ENCODE measurements at places on chromosomes 13 and 19.

DNA sequence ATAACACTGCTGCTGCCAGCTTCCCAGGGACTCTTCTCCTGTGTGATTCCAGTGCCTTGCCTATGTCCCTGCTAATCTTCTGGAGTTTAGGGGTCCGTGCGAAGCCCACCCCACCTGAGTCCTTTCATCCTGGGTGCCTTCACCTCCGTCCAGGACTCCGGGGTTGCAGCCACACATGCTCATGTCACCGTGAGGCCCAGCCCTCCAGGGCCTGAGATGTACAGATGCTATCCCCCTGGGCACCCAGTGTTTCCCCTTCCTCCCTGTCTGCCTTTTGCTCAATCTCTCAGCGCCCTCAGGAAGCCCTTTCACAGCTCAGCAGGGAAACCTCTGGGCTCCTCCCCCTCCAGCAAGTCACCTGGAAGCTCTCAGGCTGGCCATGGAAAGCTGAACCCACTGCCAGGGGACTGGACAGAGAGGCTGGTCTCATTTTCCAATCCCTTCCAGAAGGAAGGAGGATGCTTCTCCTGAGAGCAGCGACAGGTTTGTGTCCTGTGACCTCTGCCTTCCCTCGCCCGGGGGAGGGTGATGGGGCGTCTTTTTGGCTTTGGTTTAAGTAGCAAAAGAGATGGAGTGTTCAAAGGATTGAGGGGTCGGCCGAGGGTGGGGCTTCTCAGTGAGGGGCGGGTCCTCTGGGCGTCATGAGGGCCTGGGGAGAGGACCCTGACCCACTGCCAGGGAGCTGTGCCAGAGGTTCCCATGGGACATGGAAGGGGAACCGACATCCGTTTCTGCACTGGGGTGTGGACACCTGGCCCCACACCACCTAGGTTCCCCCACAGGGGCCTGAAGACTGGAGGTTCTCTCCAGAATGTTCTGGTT lies 30.8 kb upstream of the TFDP1 start:
- no peak for DNase-seq

- no peak for DNase-seq
These were observed 3.4 kb downstream of the IGFLR1 start for GRCh38 chr19:35738887-35739229.

DNA sequence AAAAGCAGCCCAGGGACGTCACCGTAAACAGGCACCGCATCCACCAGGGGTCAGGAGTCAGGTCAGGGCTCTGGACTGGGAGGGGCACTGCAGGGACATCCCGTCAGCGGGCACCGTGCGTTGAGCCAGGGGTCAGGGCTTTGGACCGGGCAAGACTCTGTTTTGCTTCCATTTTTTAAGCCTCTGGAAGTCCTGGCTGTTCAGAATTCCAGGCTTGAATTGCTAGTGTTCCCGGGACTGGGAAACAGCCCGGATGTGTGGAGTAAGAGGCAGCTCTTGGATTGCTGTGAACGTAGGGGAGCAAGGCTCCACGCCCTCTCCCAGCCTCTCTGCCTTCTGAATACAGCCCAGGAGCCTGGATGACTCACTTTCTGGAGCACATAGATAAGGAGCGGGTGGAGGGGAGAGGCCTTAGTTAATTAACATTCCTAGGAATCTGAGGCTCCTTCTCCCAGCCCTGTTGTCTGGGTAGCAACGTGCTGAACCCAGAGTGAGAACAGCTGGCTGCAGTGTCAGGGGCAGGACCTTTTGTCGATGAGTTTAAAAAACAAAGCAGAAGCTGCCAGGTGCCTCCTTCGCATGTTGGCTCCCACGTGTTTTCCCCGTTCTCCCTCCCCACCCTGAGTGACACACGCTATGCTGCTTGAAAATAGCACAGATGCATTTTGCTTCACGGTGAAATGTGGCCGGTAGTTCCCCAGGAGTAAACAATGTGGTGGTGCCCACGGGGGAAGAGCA lies 21.9 kb downstream of the ATP11A start:
- no peak for DNase-seq

DNA sequence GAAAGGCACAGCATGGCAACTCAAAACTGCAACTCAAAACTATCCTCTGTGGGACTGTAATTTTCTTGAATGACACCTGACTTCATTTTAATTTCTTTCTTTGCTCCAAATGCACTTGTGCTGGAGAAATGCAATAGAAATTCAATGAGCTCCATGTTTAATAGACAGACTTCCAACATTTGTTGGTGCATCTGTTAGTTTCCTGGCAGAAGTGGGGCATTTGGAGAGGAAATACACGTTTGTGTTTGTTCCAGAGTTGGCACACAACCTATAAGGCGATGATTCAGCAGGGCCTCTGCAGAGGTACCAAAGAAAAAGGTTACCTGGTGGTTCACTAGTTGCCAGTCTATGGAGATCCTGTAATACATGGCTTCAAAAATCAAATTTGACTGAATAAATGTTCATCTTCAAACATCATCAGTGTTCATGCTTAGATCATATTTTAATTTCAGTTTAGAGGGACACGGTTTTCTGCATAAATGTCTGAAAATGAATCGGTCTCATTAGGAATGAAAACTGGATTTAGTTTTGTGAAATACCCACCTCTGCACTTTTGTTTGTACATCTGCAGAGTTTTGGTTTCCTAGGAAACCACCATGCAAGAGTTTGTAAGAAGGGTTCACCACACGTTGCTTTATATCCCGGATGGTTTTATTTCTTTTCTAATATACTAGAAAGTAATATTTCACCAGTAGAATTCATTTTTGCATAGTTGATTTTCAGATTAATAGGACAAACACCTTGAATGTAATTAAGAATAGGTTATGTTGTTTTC lies 21.8 kb upstream of the OBI1 start:
- DNase-seq = no peak

- no peak for DNase-seq
These were observed 142.8 kb downstream of the KLF5 start for GRCh38 chr13:73201626-73202025.

DNA sequence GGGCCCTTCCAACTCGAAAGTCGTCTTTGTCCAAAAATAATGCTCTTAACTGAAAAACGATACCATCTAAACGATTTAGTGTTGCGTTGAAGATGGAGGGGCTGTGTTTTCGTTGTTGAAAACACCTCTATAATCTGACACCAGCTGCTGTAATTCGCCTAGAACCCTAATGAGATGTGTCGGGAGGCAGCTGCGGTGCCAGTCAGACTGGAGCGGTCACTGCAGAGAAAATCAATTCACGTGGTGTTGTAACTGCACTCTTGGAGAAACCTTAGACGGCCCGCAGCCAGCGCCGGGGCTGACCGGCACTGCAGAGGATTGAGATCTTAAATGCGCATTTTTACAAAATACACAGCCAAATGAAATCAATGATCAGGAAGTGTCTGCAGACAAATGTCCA lies 339.1 kb downstream of the ZNF536 start:
- DNase-seq = no peak

- no peak for DNase-seq
These were observed 4.2 kb downstream of the KCTD4 start for GRCh38 chr13:45196622-45197021.

- no peak for DNase-seq
These were observed 84.2 kb downstream of the SLC7A1 start for GRCh38 chr13:29511106-29511796.

GRCh38 chr19:51259348-51260245 lies 8.7 kb downstream of the SIGLECL1 start:
- DNase-seq = peak; percentile 11

GRCh38 chr13:30107121-30107520 lies 200.2 kb downstream of the KATNAL1 start:
- no peak for DNase-seq

DNA sequence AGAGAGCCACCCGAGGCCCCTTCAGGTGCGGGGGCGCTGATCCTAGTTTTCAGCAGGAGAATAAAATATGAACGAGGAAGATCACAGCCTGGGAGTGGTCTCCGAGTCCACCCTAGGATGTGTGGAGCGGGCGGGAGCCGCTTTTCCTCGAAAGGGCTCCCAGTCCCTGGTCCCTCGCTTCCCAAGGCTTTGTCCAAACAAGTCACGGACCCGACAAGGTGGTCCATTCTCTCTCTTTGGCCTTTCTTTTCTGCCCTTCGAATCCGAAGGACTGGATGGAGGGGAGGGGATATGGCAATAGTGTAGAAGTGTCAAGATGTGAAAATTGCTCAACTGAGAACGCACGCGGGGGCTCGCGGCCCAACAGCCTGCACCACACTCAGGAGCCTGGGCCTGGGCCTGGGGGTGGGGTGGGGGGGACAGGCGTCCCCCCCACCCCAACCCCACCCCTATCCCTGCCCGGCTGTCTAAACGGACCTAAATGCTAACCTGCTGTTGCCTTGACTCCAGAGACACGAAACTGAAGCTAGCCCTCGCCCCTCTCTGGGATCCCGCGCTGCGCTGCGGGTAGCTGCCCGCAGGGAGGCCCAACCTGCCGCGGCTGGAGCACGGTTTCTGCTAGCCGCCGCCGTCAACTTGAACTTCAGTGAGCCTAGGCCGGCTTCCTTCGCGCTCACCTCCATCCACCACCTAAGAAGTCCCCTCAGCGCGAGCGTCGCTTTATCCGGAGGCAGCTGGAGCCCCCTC lies 7.1 kb downstream of the ZIC2 start:
- no peak for DNase-seq

DNA sequence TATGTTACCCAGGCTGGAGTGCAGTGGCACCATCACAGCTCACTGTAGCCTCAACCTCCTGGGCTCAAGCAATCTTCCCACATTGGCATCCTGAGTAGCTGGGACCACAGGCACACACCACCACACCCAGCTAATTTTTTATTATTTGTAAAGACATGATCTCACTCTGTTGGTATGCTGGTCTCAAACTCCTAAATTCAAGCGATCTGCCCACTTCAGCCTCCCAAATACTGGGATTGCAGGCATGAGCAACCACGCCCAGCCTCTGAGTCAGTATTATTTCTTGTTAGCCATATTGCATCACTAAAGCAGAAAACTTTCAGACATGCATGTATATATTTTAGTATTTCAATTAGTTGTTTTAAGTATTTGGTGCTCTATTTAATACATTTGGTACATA lies 376.4 kb downstream of the GPC6 start:
- no peak for DNase-seq

DNA sequence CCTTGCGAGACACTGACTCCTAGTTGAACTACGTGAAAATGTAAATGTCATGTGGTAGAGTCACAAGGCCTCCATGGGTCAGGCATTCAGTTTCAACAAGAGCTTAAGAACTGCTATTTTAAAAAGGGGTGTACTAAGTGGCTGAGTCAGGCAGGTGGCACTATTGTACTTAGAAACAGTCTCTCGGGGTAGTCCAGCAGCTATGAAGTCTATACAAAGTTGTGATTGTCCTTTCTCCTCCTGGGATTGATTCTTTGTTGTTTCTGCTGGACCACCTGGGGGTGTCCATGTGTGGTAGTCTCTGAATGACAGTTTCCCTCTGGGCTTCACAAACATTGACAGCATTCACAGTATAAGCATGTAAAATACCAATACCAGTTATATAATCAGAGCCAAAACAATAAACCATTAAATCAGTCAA lies 33.0 kb downstream of the UGGT2 start:
- no peak for DNase-seq

DNA sequence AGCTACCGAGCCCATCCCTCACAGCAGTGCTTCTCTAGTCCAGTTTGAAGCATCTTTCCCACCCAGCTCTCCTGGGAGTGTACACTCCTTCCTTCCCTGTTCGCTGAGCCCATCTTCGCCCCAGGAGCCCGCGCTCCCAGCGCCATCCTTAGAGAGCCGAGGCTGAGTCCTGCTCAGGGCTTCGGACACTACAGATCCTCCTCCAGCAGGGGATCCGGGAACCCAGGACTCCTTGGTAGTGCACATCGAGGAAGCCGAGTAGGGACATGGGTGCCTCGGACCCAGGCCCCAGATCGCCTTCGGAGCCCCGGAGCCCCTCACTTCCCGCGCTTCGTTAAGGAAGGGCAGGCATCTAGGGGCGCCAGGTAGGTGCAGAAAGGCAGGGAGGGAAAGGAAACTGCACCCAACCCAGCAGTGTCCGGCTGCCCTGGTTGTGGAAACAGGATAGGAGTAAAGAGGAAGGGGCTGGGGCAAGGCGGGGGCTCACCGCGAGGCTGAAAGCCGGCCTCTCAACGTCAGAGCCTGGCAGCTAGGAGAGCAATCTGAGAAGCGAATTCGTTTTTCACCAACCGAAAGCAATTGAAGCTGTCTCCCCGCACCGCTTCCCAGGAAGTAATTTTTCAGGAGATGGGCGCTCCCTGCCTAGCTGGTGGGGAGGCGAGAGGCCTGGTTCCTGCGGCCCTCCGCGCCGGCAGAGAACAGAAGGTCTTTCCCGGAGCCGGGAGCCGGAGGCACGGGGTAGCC lies 1.0 kb downstream of the PDX1 start:
- no peak for DNase-seq

DNA sequence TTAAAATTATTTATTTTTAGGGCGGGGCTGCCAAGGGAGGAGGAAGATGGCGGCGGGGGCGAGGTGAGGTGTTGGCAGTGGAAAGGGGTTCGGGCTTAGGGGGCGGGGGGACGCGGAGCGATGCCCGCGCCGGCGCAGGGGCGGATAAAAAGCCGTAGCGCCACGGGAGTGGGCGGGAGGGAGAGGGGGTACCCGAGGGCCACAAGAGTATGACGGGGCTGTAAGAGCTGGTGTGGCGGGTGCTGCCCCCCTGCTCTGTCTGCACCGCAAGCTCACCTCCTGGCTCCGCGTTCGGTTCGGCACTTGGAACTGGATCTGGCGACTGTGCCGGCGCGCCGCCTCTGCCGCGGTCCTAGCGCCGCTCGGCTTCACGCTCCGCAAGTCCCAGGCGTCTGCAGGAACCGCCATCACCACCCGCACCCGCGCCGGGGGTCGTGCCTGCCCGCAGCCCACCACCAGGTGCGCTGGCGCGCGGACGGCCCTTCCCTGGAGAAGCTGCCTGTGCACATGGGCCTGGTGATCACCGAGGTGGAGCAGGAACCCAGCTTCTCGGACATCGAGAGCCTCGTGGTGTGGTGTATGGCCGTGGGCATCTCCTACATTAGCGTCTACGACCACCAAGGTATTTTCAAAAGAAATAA lies 265.2 kb upstream of the SGCG start:
- no peak for DNase-seq

GRCh38 chr13:32905063-32905863 lies 111.0 kb upstream of the KL start:
- no peak for DNase-seq

GRCh38 chr13:40143559-40143958 lies 488.1 kb downstream of the COG6 start:
- no peak for DNase-seq

DNA sequence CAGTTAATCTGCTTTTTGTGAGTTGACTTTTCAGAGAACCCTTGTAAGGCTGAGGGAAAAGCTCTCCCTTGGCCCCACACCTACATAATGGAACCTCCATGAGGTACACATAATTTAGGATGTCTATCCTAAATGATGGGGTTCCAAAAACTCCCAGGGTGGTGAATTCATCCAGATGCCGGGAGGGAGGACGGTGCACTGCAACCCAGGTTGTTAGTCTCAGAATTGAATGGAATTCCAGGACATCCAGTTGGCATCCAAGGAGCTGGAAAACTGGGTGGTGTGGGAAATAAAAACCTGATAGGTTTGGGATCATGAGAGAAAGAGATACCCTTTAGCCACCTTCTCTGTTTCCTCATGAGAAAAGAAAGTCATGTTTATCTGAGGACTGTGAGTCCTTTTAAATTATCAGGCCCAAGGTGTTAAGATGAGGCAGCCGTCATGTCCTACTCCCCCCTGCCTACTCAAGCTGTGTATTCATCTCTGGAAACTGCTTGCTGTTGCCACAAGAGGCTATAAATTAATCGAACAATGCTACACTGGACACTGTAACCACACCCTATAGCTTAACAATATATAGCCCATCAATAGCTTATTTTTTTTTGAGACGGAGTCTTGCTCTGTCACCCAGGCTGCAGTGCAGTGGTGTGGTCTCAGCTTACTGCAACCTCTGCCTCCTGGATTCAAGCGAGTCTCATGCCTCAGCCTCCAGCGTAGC lies 49.5 kb downstream of the C13orf46 start:
- no peak for DNase-seq

Measured in stimulated activated CD4-positive, alpha-beta T cell treated with anti-CD3 and anti-CD28 coated beads, Interleukin-4, amount 100 ng/mL, for 48 hours (primary cell).